ENCODE measurements at places on chromosomes 3 and 15.

- DNase-seq = no peak
Observed at GRCh38 chr3:31789429-31789828, 191.6 kb downstream of the OSBPL10 start.

DNA sequence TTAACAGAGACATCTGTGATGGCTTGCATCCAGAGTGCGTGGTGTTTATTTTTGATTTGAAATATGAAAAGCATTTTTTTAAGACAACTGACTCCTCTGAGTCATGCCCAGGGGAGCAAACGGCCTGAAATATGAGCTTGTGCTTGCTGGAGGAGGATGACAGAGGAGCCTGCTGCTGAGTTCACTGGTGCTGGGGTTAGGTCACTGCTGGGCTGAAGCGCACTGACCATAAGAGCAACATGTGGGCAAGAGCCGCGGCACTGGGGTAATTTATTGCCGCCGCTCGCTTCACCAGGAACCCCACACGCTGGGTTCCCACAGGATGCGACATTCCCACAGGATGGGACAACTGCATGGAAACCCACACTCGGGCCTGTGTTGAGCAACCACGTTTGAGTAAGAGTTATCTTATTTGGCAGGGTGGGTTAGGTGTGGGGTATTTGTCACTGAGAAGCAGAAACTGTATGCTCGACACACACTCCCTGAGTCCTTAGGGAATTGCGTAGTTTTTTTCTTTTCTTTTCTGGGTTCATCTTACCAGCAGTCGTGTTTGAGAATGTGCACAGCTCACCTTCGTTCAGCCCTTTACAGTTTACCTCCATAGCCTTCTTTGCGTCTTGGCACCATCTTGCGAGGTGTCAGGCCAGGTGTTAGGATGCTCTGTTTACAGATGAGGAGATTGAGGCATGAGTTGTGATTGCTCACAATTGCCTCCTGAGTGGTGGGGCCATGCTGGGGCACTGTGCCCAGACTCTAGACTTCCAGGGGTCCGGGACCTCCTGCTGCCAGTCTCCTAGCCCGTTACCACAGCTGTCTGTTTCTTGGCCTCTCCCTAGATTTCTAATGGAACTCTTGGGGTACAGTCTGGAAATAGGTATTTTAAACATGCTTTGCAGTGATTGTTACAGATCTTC is 60.4 kb downstream of the SMAD3 start:
- DNase-seq = no peak

DNA sequence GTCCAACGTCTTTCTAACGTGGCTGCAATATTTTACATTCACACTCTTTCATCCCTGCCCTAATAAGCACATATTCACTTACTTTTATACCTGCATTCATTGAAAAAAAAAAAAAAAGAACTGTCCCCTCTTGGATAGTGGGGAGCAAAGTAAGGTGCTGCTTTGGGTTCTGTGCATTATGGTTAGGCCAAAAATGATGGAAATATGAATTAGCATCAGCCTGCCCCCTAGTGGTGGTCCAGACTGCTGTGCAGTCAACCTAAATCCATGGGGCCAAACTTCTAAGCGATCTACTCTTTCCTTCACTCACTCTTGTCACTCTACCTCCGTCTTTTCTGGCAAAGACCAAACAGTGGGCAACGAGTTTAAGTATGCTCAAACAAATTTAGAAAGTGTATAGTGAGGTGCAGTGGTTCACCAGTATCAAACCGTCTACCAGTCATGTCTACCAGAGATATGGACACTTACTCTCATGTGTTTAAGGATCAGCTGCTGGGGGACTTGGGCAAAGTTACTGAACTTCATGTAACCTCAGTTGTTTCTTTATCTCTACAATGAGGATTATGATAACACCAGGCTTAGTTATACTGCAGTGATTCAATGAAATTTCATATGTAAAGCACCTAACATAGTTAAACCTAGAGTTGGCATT is 61.5 kb upstream of the GRM7 start:
- DNase-seq = peak; percentile 1

- no peak for DNase-seq
Observed at GRCh38 chr3:195124378-195124992, 146.5 kb downstream of the XXYLT1 start.

DNA sequence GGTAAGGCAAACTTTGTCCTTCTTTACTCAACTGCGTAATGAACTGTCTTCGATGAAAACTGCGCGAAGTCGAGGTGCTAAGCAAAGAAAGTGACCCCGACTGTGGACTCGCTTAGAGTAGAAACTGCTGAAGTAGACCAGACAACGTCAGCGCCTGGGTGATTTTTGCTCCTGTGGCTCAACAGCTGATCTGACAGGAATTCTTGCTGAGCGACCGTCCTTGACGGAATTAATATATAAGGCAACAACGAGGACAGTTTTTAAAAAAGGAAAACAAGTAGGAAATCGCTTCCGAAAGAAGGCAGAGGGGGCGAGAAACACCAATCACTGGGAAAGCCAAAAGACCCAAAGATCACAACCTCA is 541 bp downstream of the RPS27L start:
- peak; percentile 17 for DNase-seq

DNA sequence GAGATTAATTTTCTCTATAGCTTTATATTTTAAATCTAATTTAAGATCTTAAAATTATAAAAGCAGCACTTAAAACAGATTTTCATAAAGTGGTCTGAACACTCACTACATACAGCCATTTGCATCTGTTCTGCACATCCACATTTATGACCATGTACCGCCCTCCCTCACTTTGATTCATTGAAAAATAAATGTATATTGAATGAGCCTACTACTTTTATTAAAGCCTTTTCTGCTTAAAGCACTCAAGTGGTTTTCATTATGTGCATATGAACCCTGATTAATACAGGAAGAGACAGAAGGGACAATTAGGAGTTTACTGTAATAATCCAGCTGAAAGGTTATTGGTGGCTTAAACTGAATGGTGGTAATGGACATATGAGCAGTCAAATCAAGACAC is 129.4 kb downstream of the DLG1 start:
- DNase-seq = no peak

GRCh38 chr3:73120710-73121109 is 59.3 kb downstream of the EBLN2 start:
- peak; percentile 16 for DNase-seq

DNA sequence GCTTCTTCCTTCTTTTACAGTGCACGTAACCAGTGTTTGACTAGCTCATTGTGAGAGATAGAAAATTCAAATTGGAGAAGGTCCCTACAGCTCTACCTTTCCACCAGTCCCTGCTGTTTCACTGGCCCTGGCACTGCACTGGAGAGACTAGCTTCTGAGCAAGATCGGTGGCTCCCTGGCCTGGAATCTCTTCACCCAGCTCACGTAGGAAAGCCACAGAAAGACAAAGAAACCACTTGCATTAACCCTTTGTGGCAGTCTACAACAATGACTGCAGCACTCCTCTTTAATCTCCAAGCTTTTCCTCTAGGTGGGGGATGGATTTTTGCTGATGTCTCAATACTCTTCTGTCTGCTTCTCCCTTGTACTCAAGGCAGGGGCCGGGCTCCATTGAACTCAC is 155.9 kb downstream of the PEX5L start:
- DNase-seq = no peak

DNA sequence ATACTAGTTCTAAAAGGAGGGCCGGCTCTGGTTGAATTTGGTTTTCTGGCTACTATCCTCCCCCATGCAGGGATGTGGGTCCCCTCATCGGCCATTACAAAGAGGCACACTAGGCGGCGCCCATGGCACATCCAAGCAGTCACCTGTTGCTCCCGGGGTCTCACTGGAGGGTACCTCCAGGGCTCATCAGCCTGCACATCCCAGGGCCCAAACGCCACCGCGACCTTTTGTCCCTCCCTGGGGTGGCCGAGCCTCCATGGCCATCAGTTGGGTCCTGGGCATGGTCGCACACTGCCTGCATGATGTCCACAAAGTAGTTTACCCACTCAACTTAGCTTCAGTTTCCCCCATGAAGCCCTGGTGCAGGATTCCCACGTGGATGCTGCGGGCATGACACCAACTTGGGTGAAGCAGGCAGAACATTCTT is 28.3 kb downstream of the IDH3A start:
- peak; percentile 39 for DNase-seq

DNA sequence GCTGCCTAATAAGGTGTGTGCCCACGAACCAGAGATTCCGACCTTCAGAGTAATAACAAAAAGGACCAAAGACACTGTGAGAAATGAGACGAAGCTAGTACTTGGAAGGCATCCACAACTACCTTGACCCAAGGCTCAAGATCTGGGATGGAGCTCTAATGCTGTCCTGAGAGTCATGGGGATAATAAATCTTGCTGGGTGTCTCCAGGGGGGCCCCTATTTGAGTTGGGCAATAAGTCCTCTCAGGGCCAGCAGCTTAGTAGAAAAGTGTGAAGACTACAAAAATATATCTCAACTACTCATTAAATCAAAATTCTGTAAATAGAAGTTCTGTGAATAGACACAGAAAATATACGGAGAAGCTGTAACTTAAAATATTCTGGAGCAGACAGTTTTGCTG is 2.9 kb upstream of the NDN start:
- no peak for DNase-seq

GRCh38 chr15:42784705-42785104 is 47.8 kb upstream of the CDAN1 start:
- no peak for DNase-seq

DNA sequence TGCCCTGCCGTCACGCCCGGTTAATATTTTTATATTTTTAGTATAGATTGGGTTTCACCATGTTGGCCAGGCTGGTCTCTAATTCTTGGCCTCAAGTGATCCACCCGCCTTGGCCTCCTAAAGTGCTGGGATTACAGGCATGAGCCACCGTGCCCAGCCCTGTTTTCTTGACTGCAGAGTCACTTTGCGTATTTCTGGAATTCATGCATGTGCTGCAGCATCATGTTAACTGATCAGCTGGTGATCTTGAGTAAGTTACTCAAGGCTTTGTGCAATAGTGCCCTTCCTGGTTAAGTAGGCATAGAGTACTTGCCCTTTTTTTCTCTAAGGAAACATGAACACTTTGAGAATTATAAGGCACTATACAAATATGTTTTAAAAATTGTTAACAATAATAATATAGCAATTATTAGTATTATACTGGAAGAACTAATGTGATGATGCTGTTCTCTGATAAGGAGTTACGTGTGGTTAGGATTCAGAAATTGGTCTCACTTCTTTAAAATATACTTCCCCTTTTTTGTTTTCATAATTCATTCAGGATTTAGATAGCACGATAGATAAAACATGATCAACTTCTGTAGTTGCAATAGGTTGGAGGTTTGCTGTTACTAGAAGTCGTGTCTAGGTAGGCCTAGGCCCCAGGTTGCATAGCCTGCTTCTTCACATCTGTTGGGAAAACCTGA is 33.6 kb downstream of the GPR171 start:
- DNase-seq = no peak

GRCh38 chr15:96234109-96234892 is 96.2 kb upstream of the NR2F2 start:
- DNase-seq = no peak

GRCh38 chr3:61809879-61810278 is 248.5 kb downstream of the PTPRG start:
- DNase-seq = no peak

DNA sequence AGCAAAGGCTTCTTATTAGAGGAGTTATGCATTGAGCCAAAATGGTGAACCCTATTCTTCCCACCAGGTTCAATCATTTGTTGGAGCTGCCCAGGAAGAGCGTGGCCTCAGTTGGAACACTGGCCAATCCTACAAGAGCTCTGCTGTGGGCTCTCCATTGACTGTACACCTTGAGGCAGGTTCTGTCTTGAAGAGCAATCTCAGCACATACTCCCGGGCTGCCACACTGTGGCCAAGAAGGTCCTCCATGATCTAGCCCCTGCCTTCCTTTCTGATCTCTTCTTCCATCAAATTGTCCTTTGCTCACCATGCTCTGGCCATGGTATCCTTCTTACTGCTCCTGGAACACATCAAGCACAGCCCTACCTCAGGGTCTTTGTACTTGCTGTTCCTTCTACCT is 5.7 kb upstream of the SUMF1 start:
- DNase-seq = no peak

DNA sequence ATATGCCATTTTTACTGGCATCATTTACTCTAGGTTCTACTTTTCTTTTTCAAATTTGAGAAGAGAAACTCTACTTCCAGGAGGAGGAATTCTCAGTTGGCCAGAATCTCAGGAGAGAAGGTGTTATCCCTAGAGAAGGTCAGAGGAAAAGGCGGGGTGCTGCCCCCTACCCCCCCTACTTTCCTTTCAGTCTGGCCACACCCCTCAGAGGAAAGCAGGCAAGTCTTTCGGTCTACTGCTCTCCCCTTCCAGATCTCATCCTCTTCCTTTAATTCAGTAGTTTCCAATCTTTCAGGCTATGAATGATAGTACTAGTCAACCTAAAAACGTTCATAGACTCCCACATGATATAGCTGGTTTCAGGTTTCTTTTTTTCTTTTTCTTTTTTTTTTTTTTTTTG is 366.5 kb upstream of the TBL1XR1 start:
- no peak for DNase-seq

DNA sequence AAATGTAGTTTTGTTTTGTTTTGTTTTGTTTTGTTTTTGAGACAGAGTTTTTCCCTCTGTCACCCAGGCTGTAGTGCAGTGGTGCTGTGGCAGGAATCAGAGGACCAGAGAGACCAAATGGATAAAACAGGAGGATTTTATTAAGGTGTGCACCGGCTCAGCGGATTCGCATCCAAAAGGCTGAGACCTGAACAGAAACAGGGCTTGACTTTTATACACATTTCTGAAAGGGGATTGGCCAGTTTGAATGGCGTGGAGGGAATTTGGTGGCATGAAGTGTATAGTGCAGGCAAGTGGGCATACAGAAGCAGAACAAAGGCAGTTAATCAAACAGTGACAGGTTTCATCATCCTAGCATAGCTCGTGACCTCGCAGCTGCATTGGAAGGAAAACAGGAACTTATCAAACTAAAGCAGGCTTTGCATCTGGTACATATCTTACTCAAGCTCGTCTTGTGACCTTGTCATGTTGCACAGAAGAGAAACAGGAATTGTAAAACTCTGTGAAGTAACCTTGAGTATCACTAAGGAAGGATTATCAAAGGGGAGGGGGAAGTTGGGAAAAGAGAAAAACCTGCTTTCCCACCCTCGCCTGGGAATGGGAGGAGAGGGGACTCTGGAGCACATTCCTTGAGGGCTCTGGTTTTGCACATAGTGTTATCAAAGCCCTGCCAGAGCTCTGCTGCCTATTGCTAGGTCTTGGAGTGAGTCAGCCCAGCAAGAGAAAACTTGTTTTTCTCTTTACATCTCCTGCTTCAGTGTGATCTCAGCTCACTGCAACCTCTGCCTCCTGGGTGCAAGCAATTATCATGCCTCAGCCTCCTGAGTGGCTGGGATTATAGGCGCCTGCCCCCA is 38.5 kb downstream of the C3orf62 start:
- DNase-seq = peak; percentile 26

DNA sequence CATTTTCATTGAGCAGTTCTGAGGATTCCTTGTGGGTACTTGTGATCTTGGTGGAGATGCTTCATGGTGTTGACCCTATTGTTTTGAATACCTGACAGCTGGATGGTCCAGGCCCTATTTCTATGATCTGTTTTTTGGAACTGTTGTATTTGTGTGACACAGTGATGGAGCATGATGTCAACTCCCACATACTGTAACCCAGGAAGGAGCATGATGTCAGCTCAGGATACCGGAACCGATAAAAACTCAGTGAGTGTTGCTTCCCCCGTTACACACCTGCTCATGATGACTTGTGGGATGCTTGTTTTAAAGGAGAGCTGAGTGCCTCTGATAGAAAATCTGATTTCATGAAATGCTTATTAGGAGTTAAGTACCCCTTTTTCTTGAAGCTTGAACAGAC is 45.1 kb downstream of the ZBTB38 start:
- DNase-seq = no peak

GRCh38 chr15:85414495-85414894 is 34.1 kb downstream of the AKAP13 start:
- DNase-seq = no peak
